NCI-H1436 (cell line): ENCODE measurements at places on chromosomes 7 and 10.
A peak's percentile ranks its signal among the peaks of the same experiment; 100 is the strongest.

DNA sequence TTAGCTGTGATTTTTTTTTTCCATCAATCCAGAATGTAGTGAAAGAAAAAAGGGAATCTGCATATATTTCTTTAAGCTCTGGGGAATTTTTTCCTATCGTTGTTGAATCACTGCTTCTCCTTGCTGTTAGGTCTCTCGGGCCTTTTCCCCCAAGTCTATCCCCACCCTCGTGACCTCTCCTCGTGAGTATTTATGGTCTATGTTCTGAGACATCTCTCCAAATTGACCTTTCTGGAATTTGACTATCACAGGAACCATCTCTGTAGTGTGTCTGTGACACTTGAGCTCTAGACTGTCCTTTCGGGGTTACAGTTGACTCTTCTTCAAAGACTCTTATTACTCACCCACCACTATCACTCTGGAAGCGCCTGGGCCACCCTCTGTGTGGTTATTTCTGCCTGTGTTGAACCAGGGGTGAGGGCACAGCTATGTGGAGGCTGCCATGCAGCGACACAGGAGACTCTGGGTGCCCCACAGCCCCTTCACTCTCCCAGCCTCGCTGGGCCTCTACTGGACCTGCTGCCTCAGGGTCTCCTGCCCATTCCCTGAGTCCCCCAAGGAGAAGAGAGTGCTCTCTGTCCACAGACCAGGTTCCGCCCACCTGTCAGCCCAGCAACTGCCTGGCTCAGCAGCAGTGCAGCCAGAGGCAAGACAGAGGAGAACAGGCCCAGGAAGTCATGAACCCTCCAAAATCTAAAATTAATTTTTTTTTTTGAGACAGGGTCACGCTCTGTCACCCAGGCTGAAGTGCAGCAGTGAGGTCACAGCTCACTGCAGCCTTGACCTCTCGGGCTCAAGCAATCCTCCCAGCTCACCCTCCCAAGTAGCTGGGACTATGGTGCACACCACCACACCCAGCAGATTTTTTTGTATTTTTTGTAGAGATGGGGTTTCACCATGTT, 45.7 kb upstream of the PTPRN2 start:
- no peak for DNase-seq

DNA sequence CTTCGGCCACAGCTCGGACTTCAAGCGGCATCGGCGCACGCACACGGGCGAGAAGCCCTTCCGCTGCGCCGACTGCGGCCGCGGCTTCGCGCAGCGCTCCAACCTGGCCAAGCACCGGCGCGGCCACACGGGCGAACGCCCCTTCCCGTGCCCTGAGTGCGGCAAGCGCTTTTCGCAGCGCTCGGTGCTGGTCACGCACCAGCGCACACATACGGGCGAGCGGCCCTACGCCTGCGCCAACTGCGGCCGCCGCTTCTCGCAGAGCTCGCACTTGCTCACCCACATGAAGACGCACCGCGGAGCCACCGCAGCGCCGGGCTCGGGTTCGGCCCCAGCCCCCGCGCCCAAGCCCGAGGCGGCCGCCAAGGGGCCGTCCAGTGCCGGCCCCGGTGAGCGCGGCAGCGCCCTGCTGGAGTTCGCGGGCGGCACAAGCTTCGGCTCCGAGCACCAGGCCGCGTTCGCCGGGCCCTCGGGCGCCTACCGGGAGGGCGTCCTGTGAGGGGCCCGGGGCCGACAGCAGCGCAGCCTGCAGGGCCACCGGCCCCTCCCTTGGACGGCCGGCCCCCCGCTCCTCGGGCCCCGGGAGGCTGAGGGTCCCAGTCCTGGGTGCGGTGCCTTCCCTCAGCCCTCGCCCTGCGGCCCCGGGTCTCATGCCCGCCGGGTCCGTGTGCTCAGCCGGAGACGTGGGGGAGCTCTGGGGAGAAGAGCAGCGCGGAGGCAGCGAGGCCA, 17.2 kb downstream of the ZNF316 start:
- no peak for DNase-seq

GRCh38 chr10:122567056-122567660, 6.6 kb downstream of the DMBT1 start:
- DNase-seq: no peak

DNA sequence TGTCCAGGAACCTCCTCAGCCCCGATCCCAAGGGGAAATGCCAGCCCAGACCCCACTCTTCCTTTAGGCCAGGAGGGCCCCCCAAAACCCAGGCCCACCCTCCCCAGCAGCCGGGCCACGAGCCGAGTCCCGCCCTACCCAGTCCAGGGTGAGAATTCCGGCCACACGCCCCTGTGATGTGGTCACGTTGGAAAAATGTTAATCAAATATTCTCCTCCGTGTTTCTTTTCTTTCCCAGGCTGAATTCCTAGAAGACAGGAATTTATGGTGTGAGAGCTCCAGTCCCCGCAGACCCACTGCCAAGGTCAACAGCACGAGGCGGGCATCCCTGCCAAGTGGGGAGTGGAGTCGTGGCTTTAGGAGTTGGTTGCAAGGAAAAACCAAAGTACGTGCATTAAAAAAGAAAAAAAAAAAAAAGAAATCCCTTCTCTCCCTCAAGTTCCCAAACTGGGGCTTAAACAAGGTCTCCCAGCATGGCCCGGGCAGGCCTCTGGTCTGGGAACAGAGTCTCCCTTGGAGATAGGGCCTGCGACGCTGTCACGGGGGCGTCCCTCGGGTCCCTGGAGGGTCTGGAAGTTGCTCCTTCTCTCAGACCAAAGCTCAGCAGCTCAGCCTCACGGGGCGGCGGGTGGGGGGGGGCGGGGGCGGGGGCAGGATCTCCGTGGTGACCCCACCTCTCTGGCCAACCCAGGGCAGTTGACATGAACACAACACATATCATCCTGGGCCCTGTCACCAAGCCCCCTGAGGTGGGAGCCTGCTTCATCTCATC, 28.1 kb upstream of the ELN start:
- DNase-seq: no peak

- DNase-seq: no peak
These were observed 23.6 kb downstream of the ZNF783 start for GRCh38 chr7:149285603-149286002.

- DNase-seq: no peak
These were observed 207.4 kb downstream of the TMEM178B start for GRCh38 chr7:141281311-141281710.

DNA sequence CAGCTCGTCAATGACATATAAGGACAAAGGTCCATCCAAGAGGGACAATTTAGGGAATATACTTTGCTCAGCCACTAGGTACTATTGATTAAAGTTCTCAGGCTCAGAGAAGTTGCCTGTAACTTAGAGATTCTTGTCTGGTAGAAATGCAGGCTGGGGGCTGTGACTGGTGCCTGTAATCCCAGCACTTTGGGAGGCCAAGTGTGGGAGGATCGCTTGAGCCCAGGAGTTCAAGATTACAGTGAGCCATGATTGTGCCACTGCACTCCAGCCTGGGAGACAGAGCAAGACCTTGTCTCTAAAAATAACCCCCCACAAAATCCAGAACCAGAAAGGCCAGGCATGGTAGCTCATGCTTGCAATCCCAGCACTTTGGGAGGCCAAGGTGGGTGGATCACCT, 36.2 kb upstream of the ACTR3B start:
- no peak for DNase-seq

- no peak for DNase-seq
These were observed 3.1 kb downstream of the TBC1D12 start for GRCh38 chr10:94405406-94405805.

- no peak for DNase-seq
These were observed 71.3 kb downstream of the CHST15 start for GRCh38 chr10:124022066-124022465.

- DNase-seq: no peak
These were observed 80.5 kb upstream of the PRKG1 start for GRCh38 chr10:50993771-50994251.

GRCh38 chr7:56028942-56029630, 22.2 kb downstream of the PSPH start:
- DNase-seq: no peak

DNA sequence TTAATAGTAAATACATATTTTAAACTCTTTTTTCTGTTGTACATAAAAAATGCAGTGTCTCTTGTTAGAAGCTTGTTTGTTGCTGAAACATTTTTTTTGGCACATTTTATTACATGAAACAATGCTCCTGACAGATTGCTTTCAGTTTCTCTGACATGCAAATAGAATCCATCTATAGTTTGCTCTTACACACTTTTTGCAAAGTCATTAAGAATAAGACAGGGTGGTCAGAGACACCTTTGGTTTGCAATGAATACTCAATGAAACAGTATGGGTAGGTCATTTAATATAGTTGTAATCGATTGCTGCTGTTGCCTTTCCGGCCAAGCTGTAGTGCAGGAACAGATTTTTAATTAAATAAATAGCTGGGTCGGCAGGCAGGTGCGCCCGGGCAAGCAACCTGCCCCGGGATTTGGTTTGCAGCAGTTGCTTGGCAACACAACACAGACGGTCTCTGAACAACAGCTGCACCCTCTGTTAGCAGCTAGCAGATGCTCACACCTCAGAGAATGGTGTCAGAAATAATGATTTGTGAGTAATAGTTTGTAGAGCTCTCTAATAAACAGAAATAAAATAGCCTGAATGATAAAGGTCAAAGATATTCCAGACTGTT, 115.7 kb upstream of the CACNA2D1 start:
- DNase-seq: peak; percentile 91

DNA sequence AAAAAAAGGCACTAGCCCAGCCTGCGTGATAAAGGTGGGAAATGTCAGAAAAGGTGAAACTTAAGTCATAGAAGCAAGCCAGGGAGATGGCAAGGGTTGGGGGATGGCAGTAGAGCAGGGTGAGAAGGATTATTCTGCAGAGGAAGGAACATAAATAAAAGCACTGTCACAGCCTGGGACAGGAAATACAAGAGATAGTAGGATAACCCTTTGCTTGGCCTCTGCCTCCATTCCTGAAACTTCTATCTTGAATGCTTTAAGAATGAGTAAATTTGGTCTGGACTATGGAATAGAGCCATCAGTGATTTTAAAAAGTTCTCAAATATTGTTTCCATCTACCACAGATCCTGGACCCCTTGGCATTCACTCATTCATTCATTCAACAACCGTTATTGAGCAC, 50.0 kb downstream of the ABCC2 start:
- DNase-seq: no peak

GRCh38 chr7:115910541-115911164, 119.9 kb downstream of the TFEC start:
- peak; percentile 40 for DNase-seq
